Cardiac septum (tissue), 1 donor: ENCODE measurements at places on chromosomes 2 and 18. TPM values are rescaled to one million over a fixed set of nuclear protein-coding genes. Genes with fewer than 3 reads are reported as not detected.

DNA sequence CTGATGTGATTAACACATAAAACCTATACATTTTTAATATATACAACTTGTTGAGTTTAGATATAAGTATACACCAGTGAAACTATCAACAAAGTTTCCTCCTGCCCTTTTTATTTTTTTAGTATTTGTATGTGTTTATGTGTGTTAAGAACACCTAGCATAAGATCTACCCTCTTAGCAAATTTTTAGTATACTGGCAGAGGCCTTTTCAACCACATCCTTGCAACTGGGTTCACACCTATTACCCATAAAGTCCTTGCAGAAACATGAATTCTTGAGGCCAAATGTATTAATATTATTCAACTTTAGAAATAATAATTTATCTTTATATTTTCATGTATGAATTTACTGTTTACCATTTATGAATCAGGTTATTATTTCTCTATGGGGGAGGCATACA, 119.7 kb upstream of the CRIM1 start:
- no peak for DNase-seq

DNA sequence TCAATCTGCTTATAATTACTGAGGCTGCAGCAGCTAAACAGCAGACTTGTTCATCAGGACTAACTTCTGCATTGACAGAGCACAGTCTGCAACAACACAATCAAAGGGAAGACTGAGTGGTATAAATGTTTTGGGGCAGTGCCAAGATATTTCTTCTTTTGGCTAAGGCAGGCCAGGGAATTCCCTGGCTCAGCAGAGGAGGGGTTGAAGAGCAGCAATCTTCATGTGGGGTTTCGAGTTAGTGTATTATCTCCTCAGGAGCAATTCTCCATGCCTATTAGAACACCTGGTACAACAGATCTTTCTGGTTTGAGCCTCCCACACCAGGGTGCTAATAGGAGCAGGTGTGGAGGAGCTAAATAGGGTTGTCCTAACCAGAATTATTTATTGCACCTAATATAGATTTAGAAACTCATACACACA, 103.0 kb upstream of the STK17B start:
- DNase-seq: no peak

- no peak for DNase-seq
Observed at GRCh38 chr2:104849618-104850141, 4.2 kb upstream of the POU3F3 start.

GRCh38 chr2:159904127-159904958, 106.3 kb upstream of the CD302 start:
- DNase-seq: peak; percentile 90

GRCh38 chr2:28704621-28705020, 47.0 kb upstream of the PPP1CB start:
- no peak for DNase-seq

DNA sequence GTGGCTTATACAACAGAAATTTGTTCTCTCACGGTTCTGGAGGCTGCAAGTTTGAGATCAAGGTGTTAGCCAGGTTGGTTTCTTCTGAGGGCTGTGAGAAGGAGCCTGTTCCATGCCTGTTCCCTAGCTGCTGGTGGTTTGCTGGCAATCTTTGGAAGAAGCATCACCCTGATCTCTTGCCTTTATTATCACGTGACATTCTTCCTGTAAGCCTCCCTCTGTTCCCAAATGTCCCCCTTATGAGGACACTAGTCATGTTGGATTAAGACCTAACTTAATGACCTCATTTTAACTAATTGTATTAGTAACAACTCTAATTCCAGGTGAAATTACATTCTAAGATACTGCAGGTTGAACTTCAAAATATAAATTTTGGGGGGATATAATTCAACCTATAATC, 135.2 kb downstream of the DPP10 start:
- DNase-seq: no peak

- DNase-seq: no peak
Observed at GRCh38 chr2:9319338-9319715, 104.0 kb downstream of the ITGB1BP1 start.

- DNase-seq: no peak
Observed at GRCh38 chr2:210480079-210480478, 3.5 kb upstream of the LANCL1 start.

DNA sequence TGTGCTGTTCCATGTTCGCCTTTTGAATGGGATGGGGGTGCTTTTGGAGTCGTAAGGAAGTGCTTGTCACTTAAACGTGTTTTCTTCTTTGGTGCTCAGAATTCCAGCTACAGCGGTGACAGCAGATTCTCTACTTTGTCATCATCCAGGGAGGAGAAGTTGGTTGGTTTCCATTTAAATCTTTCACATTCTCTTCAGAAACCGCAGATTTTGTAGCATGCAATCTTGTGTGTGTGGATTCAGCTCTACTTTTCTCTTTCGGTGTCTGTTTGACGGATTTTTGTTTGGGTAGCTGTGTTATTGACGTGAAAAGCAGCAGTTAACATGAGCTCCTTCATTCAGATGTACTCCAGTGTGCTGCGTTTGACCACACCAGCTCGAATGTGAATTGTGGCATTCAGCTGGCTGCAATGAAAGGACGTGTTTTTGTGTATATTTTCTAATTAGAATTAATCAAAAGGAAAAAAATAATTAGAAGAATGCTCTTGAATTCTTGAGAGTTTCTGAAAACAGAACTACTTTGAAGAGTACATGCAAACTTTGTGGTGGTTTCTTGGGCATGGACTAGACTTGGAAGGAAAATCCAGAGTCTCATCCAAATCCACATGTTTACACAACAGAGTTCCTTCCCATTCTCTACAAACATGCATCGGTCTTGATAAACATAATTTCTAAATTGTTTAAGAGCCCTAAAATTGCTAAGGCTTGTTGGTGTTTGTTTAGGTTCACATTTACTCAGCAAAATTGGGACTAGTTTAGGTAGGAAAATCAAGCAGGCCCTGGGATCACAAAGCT, 68.7 kb upstream of the RBM44 start:
- DNase-seq: no peak

The BOK gene
- total RNA-seq: 4.5 TPM

The KCNG2 gene
- total RNA-seq: 0.32 TPM

The AKAIN1 gene
- not detected for total RNA-seq

The PASK gene
- 2.2 TPM for total RNA-seq

The SGO2 gene
- total RNA-seq: 0.94 TPM
